Inflammatory macrophage (primary cell): ENCODE measurements at places on chromosomes 4 and X.
A peak's percentile ranks its signal among the peaks of the same experiment; 100 is the strongest.

DNA sequence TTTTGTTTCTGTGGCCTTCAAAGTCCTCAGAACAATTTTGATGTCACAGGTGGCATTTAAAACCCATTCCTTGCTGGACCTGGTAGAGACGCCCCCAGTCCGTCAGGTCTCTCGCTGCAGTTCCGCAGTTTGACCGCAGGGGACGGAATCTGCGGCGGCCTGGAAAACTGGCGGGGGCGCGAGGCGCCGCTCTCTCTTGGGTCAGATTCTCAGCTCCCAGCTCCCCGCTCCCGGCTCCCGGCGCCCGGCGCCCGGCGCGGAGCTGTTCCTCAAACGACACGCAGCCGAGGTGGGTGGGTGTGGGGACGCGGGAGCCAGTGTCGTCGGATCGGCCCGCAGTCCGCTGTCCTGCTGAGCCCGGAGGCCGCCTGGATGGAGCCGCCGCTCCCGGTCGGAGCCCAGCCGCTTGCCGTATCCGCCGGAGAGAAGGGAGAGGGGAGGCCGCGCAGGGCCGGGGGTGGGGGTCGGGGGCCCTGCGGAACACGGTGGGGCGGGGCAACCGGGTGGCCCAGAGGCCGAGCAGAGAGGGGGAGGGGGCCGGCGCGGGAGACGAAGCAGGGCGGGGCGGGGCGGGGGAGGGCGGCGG is at the start of gene OCRL:
Gene OCRL, plus strand, starts transcription at position 192 of the 586 bp plus-strand sequence. Its CDS starts 181 bp downstream, at position 373.
- peak; percentile 73 for DNase-seq

DNA sequence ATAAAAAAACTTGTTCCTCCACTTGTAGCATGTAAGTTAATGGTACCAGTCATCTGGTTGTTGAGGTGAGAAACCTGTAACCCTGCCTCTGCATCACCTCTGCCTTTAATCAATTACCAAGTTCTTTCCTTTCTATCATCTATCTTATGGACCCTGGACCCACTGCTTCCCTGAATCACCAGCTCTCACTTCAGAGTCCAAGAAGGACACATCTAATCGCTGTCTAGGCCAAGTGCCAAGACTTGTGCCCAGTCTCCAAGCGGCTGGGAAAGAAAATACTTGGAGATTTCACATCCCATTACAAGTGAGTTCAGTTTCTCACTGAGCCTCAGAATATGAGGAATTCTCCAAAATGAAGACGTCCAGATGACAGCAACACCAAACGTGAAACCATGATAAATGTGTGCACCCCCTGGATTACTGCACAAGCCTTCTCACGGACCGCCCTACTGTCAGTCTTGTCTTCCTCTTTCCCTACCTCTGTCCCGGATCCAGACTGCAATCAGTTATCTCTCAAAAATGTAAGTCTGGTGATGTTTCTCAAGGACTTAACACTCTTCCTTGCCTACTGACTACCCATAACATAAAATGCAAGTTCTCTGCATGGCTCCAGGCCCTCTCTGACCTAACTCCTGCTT is 10.4 kb downstream of the PALLD start:
- DNase-seq: peak; percentile 20

DNA sequence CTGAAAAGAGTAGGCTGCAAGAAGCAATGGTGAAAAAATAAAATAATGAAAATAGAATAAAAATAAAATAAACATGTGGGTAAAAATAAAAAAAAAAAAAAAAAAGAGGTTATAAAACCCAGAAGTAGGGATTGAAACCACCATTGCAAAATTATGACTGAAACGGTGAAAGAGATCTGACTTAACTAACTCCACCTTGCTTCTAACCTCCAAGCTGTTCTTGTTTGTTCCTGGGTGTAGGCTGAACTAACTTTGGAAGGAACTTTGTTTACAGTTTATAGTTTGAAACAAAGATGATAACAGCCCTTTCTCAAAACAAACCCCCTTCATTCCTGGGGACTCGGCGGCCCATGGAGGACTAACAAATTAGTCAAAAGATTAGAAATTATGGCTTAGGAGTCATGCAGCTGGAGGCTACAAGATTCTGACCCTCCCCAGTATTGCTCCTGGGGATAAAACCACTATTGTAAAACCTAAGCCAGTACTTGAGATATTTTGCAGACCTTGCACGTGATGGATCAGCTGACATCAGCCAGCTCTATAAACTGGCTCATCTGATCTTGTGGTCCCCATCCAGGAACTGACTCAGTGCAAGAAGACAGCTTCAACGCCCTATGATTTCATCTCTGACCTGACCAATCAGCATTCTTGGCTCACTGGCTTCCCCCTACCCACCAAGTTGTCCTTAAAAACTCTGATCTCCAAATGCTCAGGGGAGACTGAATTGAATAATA is 30.4 kb downstream of the DDX60L start:
- peak; percentile 89 for DNase-seq

DNA sequence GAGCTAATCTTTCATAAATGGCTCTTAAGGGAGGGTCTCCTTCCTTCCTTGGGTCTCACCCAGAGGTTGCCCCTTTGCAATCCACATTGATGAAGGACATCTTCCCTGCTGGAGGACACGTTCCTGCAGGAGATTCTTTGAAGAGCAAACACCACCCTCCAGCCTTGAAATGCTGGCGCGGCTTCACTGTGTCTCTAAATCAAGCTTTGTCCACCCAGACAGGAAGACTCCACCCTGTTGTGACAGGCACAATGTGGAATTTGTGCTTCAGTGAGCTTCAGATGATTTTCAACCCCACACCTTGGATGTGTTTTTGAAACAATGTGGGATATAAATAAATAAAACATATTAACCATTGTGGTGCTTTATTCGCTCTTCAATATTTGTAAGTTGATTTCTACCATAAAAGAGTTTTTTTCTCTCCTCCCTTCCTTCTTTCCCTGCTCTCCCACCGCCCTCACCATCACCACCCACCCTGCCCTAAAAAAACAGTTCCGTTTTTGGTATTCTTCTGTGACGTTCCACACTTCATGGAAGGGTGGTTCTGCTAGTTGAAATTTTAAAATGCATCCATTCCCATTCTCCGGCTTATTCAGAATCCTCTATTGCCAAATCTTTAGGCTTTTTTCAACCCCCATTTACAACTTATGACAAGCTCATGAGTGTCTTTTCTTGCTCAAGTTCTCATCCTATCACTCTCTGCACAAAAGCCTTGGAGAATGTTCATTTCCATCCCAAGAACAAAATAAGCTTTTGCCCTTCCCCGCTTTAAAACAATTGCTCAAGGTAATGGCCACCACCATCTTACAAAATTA is 264.3 kb downstream of the RAPGEF2 start:
- DNase-seq: no peak

DNA sequence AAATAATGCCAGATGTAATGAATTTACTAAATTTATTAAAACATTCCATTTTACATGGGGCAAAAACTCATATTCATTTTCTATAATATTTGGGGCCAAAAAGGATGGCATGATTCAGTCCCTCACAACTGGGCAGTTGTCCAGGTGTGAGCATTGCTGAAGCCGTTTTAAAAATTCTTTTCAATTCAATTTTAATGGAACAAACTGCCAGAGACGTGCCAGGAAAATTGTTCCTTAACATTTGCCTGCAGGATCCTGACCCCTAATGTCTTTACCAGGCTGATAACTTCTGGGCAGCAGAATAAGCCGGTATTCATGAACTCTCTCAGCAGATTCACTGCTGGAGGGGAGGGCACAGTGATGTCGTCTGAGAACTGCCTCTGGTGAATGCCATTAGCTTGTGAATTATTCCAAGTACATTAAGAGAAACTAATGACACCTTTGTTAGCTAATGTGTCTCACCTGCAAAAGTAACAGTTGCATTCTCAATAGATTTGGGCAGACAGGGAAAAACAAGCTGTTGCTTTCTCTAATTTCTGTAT is 1445.1 kb upstream of the TENM3 start:
- DNase-seq: no peak

DNA sequence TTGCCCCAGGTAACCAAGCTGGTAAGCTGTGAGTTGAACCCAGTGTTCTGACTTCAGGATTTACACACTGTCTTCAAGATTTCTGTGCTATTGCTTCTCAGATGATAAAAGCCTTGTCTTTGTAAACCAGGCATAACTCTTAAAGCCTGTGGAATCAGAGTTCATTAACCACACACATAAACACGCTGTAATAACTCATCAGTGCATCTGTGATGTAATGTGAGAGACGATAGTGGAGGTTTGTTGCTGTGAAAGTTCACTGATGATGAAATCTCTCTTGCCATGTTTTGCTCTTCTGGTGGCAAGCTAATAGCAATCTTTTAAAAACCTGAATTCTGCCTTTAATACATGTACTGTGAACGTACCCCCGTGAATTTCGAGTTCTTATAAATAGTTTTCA is 41.5 kb downstream of the CLCN4 start:
- peak; percentile 2 for DNase-seq

DNA sequence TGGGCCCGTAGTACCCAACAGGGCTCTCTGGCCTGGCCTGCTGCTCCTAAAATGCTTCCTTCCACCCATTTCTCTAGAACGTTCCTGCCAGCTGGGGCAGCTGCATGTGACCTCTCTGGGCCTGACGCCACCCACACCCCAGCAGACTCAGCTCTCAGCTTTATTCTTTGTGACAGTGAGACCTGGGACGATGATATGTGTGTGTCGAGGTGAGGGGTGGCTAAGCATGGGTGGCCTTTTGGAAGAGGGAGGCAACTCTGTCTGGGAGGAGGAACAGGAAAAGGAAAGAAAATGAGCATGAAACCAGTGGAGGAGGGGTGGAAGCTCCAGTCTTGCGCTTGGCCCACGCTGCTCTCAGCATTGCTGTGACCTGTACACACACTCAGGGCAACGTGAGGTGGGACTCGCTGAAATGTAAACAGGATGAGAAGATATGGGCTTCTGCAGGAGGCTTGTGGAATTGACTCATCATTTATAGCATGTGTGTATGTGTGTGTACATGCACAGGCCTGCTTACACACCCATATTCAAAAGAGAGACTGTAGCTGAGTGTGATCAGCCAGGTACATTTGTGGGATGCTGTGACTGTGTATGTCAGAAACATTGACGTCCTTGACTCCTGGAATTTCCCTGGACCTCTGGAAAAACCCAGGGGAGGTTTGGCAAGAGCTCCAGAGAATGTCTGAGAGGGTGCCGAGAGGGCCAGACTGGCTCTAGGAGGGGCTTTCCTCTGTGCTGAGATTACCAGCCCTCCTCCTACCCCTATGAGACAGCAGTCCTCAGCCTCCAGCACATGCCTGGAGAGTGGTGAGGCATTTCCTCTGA is 137.9 kb downstream of the PJA1 start:
- DNase-seq: peak; percentile 3

- DNase-seq: no peak
Observed at GRCh38 chrX:39679497-39680157, 418.1 kb downstream of the BCOR start.

- DNase-seq: no peak
Observed at GRCh38 chr4:159326480-159326879, 223.6 kb downstream of the RAPGEF2 start.

- DNase-seq: no peak
Observed at GRCh38 chr4:133524369-133524768, 375.3 kb downstream of the PCDH10 start.

DNA sequence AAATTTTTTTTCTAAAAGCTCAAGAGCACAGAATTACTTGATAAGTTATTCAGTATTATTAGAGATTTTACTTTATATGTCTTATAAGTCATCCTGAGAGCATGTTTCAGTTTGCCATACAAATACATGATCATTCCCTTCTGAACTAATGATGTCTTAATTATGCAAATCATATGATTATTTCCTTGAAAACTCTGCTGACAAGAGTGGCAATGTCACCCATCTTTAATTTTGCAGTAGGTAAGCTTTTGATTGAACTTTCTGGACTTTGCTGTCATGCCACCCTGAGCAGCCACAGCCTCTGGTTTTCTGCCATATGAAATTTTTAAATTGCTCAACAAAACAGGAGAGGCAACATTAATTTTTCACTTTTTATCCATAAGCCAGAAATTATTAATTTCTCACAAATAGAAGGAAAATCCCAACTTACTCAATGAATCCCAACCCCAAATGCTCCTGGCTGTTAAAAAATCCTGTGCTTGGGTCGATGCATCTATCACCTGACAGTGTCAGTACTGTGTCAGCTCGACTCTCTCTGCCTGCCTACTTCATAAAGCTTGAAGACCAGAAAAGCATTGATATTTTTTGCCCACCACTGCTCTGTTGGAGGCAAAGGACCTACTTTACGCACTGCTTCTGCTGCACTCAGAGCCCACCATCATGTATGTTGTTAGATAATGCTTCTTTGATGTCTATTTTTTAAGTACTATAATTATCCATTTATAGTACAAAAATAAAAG is 11.6 kb upstream of the HADH start:
- DNase-seq: no peak

DNA sequence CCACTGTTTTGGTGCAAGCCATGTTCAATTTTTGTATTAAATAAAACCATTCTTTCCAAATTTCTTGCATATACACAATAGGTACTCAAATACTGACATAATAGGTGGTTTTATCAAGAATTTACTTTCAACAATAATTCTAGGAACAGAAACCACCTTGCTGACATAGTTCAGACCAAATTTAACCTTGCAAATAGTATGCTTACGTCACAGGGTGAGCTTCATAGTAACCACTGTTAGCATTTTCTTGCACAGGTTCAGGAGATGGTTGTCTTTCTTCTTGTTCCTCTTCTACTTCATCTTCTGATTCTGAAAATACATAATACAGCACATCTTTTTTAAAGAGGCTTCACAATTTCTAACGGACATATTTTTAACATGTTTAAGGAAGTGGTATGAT is 17.6 kb downstream of the G3BP2 start:
- no peak for DNase-seq

GRCh38 chr4:122876456-122876855 is 45.9 kb downstream of the NUDT6 start:
- DNase-seq: no peak

- DNase-seq: no peak
Observed at GRCh38 chr4:78311306-78311705, 240.3 kb upstream of the ANXA3 start.

DNA sequence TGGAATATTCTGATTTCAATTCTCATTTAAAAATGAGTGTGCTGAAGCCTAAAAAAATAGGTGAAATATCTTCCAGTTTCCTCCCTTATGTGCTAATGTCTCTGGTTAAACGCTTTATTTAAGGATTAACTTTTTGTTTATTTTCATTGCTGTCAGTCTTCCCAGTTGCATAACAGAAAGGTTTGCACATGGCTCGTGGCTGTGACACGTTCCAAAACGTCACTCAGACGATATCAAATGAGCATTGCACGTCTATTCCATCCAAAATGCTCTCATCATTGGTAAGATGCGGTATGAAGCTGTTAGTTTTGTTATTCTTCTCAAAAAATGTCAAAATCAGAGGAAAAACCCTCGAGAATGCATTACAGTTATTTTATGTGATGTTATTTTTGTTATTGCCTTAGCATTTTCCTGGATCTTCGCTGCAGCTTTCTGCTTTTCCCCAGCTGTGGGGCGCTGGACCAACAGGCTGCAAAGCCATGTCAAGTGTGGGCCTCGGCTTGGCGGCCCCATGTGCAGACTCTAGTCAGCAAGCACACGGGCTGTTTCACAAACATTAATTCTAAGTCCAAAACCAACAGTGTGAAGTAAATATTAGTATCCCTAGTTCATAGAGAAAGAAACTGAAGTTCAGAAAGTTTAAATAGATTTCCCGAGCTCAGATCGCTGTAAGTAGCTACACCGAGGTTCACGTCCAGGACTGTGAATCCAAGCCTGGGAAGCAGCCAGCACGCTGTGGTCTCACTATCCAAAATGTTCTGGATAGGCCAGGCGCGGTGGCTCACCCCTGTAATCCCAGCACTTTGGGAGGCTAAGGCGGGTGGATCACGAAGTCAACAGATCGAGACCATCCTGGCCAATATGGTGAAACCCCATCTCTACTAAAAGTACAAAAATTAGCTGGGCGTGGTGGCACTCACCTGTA is 793.4 kb upstream of the FRG1 start:
- no peak for DNase-seq
